ENCODE measurements at places on chromosomes 4 and X.

DNA sequence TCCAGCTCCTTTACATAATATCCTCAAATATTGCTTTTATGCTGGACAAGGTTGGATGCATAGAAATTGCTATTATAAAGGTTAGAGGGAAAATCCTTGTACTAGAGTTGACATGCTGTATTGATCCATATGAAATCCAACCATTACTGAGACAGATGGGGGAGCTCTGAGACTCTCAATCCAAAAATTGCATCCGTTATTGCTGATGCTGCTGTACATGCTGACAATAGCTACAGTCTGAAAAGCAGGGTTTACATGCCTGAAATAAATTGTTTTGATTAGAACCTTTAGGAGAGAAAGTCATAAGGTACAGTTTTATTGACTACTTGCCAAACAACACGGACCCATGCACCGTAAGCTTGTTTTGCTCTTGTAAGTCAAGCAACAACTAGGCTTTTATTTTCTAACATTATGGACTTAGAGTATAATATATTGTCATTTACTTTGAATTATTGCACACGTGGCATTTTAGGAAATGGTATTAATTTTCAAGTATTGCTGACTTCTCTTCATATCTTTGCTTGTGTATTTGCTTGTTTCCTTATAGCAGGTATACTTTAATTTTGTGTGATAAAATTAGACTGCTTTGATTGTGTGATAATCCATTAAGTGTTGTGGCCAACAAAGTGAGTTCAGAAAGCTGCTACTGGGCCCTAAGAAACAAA is 1365.2 kb downstream of the STIM2 start:
- DNase-seq = no peak

DNA sequence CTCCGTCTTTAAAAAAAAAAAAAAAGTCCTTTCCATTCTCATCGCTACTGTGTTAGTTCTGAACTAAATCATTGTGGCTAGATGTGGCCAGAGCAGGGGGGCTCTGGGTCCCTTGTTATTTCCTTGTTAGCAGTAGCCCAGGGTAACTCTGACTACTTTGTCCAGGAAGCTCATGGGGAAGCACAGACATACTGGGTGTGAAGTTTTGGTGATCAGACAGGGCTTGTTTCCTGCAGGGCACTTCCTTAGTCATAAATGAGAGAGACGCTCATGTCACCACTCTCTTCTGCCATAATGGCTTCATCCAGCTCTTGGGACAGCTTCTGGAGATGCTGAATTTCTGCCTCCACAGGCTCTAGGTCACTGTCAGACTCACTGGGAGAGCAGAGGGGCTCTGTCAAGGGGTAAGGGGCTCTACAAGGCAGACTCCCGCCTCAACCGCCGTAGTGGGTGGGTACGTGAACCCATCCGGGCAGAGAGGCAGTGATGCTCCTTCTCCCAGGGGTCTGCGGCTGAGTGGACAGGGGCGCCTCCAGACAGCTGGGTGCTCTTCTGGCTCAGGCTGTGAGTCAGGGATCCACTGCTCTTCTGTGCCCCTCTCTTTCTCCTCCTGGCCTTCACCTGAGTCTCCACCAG is 12.9 kb downstream of the STIM2 start:
- DNase-seq = no peak

- no peak for DNase-seq
Observed at GRCh38 chr4:9146967-9147366, 23.2 kb upstream of the FAM90A26 start.

GRCh38 chr4:5942947-5943346 is 50.1 kb upstream of the CRMP1 start:
- no peak for DNase-seq

GRCh38 chr4:27916452-27917184 is 1056.0 kb downstream of the STIM2 start:
- no peak for DNase-seq

DNA sequence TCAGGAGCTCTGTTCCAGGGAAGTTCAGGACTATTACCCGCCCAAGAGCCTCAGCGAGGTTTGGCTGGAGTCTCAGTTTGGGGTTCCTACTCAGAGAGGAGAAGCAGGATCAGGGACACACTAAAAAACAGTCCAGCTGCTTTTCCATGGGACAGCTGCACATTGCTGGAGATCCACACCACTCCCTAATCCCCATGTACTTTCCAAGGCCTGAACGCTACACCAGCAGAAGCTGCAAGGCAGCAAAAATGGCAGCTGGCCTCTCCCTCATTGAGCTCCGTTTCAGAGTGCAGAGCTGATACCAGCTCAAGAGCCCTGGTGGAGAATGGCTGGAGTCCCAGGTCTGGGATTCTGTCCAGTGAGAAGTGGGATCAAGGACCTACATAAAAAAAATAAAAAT is 551.2 kb upstream of the PABPC5 start:
- no peak for DNase-seq

GRCh38 chr4:141658309-141658708 is 21.9 kb downstream of the IL15 start:
- DNase-seq = no peak

DNA sequence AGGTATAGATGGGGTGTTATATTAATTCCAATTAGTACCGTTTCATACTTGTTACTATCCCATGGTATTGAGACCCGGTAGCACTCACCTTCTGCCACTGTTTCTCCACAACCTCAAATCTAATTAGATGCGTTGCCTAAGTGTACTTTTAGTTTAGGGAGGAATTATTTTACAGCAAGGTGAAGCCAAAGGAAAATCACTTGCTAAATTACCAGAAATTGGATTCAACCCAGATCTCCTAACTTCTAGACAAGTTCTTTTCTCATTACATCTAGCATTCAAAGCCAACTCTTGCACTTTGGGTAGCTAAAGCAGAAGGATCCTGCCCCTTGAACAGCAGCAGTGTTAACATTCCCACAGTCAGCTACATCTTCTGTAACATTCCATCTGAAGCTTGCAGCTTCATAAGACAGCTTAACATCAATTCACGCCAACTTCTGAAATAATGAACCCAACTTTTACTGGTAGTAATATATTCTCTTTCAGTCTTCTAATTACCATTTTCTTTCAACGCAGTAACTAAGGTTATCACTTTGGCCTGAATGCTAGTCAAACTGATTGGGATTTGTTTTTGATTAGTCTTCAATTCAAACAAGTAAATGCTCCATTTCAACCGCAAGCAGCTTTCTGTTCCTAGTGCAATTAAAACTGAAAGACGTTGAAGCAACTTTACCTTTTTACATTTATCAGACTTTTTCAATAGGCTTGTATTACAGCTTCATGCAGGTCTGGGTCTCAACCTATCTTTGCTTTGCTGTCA is 934 bp upstream of the SEC31A start:
- no peak for DNase-seq

All from NCI-H2227 treated with DMSO at 0.1 percent for 48 hours (cell line).